ENCODE measurements at places on chromosomes 7 and 10. TPM values are rescaled to one million over a fixed set of nuclear protein-coding genes. Genes with fewer than 3 reads are reported as not detected.

DNA sequence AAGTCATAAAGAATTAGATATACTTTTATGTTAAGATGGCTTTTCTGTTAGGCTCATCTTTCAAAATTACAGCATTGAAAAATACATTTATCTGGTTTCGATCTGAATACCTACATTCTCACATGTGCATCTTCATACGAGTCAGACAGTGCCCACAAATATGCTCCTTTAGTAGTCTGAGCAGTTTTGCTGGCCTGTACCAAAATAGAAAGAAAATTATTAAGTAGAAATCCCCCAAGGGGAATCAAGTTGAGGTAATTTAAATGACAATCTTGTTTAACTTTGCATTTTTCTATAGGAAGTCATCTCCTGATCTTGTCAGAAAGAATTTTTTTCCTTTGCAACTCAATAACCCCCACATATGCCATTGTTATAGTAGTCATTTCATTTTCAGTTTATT is 287.4 kb upstream of the SEMA3D start:
- no peak for DNase-seq

DNA sequence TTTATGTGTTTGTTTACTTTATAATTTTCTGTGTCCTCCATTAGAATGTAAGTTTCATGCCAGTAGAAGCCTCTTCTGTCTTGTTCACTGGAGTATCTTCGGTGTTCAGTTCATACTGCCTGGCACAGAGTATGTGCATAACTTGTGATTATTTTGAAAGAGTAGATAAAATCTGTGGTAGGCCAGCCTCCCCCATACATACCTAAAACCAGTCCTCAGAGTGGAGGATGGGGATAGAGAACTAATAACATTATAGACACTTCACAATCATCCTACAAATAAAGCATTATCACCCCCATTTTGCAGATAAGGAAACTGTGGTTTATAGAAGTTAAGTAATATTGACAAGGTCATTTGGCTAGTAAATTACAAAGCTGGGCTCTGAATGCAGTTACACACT is 28.0 kb downstream of the VIM start:
- no peak for DNase-seq

GRCh38 chr7:80868566-80868965 is 50.3 kb downstream of the SEMA3C start:
- DNase-seq: no peak

The PSD gene
- not detected for total RNA-seq

The CHST3 gene
- total RNA-seq: 39.6 TPM
